ENCODE measurements at places on chromosomes 13 and 19.
A peak's percentile ranks its signal among the peaks of the same experiment; 100 is the strongest.

- DNase-seq = no peak
These were observed 218.8 kb downstream of the NBEA start for GRCh38 chr13:35160896-35161295.

DNA sequence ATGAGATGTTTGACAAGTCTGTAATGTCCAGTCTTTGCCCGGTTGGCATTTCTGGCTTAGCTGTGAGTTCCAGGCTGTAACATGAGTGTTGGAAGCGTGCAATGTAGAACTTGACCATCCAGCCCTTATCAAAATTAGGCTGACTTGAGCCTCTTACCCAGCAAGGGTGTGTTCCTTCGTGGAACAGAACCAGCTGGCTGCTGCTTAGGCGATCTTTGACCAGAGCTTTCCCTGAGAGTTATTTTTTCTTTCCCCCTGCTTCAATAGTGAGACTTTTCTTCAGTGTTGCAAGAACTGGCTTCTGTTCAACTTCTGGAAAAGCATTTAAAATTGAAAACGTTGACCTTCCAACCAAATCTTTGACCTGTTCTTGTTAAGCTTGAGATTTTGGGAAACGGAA, 6.5 kb downstream of the TNFSF13B start:
- no peak for DNase-seq

- DNase-seq = no peak
These were observed 121.1 kb downstream of the FLT1 start for GRCh38 chr13:28373810-28374209.

- DNase-seq = peak; percentile 78
These were observed 67.1 kb downstream of the RASA3 start for GRCh38 chr13:114065141-114065925.

- DNase-seq = no peak
These were observed 38.7 kb downstream of the ZIC5 start for GRCh38 chr13:99932912-99933311.

DNA sequence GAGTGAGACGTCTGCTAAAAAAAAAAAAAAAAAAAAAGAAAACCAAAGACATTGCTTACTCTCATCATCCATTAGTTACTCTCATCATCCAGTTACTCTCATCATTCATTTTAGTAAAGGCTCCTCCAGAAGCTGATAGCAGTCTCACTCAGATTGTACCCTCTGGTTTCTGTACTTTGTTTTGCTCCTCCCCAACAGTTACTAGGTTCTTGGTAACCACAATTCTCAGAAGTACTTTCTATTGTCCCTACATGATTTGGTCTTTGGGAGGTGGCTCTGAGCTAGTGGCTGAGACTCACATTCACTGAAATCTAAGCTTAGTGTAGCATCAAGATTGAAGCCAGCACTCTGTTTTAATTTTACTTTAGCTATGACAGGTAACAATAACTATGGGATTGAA, 14.3 kb downstream of the ERICH4 start:
- no peak for DNase-seq

- DNase-seq = no peak
These were observed 10.2 kb upstream of the EID2 start for GRCh38 chr19:39550197-39550596.

DNA sequence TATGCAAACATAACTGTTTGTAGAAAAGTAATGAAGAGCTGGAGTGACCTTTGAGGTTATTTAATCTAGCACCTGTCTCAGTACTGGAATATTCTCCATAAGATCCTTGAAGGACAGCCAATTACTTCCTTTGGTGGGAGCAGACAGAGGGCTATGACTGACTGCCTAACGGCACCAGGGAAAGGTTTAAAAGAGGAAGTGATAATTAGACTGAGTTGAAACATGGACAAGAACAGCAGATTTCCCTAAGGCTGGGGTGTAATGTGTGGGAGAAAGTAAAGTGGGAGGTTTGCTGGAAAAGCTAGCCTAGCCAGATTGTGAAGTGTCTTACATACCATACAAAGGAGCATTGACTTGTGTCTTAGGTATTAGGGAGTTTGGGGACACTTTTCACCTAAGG, 191.3 kb upstream of the PCDH9 start:
- no peak for DNase-seq

DNA sequence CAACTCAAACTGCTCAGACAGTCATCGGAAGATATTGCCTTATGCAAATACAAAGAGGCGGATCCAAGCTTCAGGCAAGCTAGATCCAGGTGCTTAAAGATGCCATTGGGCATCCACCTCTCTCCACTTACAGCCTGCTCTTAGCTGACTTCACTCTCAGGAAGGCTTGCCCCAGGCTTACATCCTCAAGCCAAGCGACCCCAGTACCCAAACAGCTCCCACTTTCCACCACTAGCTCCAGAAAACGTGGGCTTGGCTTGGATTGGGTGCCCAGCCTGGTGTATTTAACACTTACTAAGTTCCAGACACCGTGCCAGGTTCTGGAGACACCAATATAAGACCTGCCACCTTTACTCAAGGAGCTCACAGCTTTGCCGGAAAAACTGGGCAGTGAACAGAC, 142.1 kb upstream of the VSTM2B start:
- DNase-seq = no peak

GRCh38 chr13:110523838-110524540, 37.5 kb downstream of the RAB20 start:
- DNase-seq = no peak

- no peak for DNase-seq
These were observed 12.9 kb downstream of the TPP2 start for GRCh38 chr13:102609696-102610095.

GRCh38 chr19:54125713-54126112, 10.2 kb downstream of the PRPF31 start:
- no peak for DNase-seq

DNA sequence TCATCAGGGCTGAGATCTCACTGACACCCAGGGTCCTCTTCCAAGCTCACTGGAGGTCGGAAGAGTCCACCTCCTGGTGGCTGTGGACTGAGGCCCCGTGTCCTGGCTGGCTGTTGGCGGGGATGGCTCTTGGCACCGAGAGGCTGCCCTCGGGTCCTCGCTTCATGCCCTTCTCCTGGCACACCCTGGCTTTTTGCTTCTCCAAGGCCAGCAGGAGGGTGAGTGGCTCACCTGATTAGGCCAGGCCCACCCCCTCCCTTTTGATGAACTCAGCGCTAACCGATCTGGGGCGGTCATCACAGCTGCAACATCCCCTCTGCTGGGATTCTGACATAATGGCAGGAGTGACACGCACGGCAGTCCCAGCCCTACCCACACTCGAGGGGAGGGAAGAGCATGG, 4.4 kb downstream of the SLC39A3 start:
- no peak for DNase-seq

DNA sequence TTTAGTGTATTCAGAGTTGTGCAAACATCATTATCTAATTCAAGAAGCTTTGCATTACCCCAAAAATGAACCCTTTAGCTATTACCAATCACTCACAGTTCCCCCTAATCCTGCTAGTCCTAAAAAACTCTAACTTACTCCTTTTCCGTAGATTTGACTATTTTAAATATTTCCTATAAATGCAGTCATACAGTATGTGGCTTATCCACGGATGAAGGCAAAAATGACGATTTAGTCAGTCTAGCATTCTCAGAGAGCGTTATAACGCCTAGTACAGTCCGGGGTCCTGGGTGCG, 587 bp upstream of the ZNF383 start:
- DNase-seq = no peak

GRCh38 chr13:21546372-21546771, 57.6 kb downstream of the MICU2 start:
- no peak for DNase-seq

GRCh38 chr19:50162988-50163387, at the start of gene IZUMO2:
IZUMO2 (minus strand) TSS chr19:50163281; CDS start chr19:50163194, 87 bp downstream.
- no peak for DNase-seq

- DNase-seq = no peak
These were observed 403.3 kb upstream of the ATXN8OS start for GRCh38 chr13:69704311-69704710.

DNA sequence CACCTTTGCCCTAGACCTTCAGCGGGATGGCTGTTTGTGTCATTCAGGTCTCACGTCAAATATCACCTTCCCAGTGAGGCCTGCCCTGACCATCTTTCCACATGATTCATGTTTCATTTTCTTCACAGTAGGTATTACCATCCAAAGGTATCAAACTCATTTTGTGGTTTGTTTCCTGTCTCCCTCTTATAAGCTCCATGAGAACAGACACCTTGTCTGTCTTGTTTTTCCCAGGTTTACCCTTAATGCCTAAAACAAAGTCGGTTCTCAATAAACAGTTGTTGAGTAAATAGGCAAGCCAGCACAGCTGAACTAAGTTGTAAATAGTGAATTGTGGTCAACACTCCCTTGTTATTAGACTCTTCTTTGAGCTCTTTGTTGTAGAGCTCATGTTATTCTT, 122.6 kb upstream of the GJB6 start:
- DNase-seq = no peak

- no peak for DNase-seq
These were observed 605 bp upstream of the CDK8 start for GRCh38 chr13:26253262-26253786.

DNA sequence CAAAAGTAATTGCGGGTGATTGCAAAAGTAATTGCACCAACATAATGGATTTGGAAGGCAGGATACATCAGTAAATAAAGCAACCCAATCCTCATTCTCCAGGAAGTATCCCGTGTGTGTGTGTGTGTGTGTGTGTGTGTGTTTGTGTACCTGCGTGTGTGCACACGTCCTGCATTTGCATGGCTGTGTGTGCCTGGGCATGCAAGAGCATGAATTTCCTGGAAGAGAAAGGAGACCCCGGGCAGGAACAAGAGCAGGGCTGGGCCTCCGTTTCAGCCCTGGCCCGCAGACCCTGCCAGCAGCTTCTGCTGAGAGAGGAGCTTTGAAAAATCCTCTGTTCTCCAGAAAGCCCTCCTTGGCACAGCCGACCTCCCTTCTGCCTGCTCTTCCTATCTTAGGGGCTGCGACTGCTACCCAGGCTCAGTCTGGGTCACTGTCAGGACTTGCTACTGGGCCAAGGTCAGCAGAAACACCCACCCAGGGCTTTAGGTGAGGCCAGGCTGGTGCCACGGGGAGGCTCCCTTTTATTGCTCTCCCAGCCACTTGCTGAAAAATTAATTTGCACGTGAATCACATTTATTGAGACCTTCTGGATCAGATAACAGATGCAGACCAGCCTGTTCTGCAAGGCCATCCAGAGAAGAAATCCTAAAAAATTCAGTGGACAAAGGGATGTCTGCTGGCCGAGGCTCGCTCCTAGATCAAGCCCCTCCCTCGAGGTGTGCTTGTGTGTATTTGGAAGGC, 258.3 kb downstream of the ZNF536 start:
- DNase-seq = no peak

GRCh38 chr13:29754473-29754806, 96.0 kb downstream of the UBL3 start:
- no peak for DNase-seq
